Fibroblast of the conjunctiva (primary cell): ENCODE measurements at places on chromosomes 12 and 14.

DNA sequence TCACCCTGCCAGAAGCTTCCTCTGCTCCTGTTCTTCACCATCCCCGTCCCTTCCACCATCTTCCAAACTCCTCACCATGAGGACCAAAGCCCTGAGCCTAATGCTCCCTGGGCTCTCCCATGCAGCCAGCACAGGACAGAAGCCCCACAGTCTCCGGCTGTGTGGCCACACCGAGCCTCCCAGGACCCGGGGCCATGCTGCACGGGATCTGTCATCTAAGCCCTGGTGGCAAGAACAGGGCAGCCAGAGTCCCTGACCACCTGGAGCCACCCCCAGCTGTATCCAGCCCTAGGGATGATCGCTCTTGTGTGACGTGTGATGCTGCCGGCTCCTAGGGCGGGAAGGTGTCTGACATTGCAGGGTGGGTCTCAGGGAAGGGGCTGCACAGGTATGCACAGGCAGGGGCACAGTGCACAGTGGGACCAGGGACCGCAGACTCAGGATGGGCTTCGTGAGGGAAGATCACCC lies 8.1 kb downstream of the TMEM179 start:
- no peak for DNase-seq

DNA sequence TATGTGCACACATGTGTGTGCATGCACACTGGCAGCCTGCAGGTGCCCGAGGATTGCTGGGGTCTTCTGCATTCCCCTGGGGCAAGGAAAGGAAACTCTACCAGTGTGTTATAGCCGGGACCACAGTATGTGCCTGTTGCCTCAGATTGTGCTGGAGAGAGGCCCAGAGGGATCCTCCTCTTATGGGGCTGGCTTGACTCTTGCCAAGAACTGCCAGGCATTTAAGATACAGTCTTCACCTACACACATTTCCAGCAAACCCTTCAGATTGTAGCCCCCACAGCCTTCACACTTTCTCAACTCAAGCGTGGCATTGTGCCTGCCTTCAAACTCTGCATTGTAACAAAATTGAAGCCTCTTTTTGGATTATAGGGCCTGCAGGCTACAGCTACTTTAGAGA lies 176.7 kb upstream of the DYRK2 start:
- DNase-seq = no peak

DNA sequence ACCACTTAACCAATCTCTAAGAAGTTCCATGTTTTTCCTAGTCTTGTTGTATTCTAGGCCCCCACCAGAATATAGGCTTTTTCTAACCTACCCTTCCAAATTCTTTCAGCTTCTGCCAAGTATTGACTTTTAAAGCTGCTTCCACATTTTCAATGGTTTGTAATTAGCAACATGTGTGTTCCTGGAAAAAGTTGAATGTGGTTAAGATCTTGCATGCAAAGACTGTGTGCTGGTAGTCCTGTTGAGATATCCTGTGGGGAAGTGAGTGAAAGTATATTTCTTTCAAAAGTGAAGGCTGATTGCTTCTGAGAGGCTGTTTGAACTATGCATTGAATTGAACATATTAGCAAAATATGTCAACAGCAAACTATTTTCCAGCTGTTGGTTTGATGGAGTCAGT lies 646 bp upstream of the OR6C4 start:
- no peak for DNase-seq

DNA sequence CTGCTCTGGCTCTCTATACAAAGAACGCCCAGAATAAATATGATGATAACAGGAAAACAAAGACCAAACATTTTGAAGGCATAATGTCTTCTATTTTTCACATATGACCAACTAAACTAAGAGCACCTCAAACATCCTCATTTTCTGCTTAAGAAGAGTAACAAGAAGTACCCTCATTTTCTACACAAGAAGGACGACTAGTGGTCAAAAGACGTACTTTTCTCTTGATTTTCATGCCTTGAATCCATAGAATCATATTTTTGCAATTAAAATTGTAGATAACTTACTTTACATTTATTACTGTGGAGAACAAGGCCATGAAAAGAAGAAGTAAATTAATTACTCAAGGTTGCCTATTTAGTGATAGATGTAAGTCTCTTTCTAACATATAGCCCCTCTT lies 358.6 kb downstream of the DUSP6 start:
- peak; percentile 75 for DNase-seq

DNA sequence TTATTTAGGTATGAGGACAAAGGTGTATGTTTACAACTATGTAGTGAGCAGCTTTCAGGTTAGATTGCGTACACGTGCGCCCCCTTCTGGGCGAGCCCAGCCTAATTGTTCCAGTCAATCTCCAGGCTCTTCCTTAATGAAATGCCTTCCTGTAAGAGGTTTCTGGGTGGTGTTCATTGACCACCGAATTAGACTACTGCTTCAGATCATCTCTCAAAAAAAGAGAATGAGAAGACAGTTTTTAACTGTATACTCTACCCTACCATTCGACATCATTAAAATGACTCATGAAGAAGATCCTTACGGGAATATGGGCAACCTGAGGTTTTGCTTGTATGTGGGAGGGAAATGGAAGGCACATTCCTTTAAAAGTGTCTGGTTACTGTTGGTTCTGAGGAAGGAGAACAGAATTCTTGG lies 2.1 kb downstream of the LUM start:
- DNase-seq = no peak

DNA sequence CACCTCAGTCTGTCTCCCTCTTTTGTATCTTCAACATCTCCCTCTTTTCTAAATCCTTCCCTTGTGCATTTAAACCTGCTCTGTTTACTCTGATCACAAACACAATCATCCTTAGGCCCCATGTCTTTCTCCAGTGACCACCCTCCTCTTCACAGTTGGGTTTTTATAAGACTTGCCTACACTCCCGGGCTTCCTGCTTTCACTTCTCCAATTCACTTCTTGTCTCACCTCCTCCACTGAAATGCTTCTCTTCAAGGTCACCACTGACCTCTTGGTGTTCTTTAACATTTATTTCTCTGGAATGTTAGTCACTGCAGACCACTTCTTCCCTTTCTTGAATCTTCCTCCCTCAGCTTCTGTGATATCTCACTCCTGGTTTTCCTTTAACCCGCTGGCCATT lies 8.7 kb upstream of the SMCO2 start:
- no peak for DNase-seq

- no peak for DNase-seq
Observed at GRCh38 chr12:868722-869121, 80.8 kb downstream of the RAD52 start.

DNA sequence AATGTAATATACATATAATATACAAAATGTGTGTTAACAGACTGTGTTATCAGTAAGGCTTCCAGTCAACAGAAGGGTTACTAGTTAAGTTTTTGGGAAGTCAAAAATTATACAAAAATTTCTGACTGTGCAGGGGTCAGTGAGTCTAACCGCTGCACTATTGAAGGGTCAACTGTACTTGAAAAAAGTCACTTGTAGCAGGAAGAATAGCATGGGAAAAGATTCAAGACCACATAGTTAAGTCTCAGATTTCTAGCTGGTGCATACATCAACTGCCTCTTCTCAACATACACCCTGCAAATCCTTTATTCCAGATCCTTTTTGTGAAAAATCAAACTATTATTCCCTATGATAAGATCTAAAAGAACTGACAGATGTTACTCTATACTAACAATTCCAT lies 5.9 kb downstream of the EPS8 start:
- no peak for DNase-seq

- DNase-seq = no peak
Observed at GRCh38 chr14:74584951-74585350, 27.1 kb downstream of the LTBP2 start.
